ENCODE measurements at places on chromosomes 11 and 22.

DNA sequence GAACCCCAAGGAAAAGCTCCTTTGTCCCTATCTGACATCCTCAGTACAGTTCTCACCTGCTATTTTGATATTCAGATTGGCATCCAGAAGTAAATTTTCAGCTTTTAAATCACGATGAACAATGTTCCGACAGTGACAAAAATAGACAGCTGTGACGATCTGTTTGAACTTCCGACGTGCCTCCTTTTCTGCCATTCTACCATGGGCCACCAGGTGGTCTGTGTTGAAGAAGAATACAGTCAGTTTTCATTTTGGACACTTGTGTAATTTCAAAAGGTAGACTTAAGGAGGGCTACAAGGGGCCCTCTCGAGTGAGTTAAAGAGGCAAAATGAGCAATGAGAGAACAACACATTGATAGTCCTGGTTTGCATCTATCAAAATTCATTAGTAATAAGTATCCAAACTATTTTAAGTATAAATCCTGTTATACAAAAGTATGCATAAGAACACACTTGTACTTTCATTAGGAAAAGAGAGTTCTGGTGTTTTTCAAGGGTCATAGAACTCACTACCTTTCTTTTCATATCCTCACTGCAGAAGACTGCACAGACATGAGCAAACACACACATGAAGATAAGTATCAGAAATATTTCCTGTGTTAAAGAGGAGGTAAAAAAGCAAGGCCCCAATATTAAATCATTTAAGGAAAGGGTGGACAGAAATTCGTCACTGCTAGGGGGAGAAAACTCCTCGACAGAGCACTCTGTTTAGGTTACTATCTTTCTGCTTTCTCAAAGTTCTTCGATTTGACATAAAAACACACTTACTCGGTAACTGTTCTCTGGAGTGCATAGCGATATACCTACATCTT is 89.9 kb upstream of the APOA1 start:
- no peak for DNase-seq

GRCh38 chr22:36886016-36886415 is 25.2 kb downstream of the NCF4 start:
- DNase-seq: no peak

DNA sequence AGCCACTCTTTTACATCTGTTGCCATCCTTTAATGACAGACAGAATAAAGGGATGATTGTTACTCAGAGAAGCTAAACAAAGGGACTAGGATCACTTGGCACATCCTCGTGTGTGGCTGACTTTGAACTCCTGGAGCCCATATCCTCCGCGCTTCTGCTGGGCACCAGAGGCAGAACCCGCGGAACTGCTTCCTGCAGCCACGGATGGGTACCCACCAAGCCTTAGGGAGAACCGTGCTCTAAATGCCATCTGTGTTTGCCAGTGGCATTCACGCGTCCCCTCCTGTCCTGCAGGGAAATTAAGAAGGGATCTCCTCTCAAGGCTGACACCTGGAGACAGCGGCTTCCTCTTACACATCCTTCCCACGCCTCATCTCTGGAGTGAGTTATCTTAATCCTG is 294.4 kb downstream of the NTM start:
- DNase-seq: no peak

DNA sequence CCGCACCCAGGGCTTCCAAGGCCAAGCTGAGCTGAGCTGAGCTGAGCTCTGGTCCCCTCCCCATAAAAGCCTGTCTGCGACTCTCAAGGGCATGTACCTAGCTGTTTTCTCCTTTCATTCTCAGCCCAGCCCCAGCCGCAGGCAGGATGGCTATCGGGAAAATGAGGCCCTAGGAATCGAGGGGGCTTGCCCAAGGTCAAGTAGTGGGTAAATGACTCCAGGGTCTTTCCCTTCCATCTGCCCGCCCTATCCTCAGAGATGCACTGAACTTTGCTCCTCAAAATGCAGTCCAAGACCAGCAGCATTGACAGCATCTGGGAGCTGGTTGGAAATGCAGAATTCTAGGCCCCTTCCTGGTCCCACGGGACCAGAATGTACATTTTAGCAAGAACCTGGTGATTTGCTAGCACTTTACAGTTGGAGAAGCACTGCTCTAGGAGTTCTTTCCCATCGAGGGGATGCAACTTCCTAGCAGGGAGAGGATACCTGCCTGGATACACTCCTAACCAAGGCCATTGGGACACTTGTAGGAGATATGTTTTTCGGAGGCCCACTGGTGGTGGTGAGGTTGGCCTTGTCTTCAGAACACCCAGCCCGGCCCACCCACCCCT is 43.2 kb upstream of the ACCSL start:
- no peak for DNase-seq
